ENCODE measurements at places on chromosomes 6 and 20. TPM values are rescaled to one million over a fixed set of nuclear protein-coding genes. Genes with fewer than 3 reads are reported as not detected.

- DNase-seq, result peak; percentile 28
Observed at GRCh38 chr6:5958921-5959320, 47.8 kb downstream of the NRN1 start.

DNA sequence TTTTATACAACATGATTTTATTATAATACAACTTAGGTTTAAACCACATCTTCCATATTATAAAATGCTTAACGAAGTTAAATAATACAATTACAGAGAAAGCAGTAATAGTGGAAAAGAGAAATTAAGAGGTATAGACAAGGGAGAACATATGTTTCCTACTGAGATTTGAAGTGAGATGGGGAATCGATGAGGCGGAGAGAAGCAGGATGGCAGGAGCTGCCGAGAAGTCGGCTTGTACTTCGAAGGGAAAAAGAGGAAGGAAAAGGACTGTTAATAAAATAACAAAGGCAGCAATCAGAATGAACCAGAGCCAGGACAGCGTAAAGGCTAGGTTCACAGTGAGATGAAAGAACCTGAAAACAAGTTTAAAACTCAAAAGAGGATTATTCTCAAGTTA lies 15.4 kb downstream of the FBXL4 start:
- DNase-seq, result peak; percentile 58

DNA sequence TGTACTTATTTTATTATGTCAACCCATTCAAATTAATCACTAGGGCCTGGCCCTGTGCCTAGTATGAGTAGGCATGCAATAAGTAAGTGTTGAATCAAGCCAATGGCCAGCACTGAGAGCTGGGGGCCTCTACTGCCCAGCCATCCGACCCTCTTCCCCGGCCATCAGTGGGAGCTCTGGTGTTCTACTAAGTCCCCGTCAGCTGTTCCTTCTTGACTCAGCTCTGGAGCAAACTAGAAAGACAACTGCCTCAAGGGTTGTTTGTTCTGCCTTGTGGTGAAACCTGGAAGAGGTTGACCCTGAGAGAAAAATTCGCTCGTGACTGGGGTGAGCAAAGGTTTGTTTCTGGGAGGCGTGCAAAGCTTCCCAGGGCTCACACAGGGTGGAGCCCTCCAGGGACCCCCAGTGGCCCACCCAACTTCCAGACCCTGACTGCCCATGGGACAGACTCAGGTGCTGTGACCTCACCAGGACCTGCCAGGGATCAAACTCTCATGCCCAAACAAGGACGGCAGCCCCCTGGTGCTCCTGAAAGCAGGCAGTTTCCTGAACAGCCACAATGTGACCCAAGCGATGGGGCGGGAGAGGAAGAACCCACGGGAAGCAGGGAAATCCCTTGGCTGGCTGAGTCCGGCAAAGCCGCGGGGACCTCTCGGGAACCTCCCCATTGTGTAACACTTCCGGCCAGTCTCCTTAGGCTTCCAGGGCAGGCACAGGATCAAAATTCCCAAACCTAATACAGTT lies 50.4 kb downstream of the BANF2 start:
- no peak for DNase-seq

- DNase-seq, result no peak
Observed at GRCh38 chr6:1758076-1758679, 148.5 kb downstream of the FOXC1 start.

DNA sequence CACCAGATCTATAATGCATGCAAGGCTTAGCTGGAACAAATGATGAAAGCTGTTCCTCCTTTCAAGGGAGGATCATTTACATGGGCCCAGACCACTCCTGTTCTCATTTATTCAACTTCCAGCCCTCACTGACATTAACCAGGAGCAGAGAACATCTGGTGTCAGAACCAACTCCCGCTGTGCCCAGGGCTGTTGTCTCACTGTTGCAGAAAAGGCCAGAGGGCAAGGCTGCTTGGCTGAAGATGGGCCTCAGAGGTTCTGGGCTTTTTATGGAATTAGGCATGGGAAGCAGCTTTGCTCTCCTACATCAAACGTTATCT lies 164.2 kb downstream of the GMPR start:
- DNase-seq, result no peak

VTA1 gene
- polyA plus RNA-seq, result 64.9 TPM

GRCh38 chr6:82364087-82365015 lies 734 bp downstream of the TPBG start:
- DNase-seq, result peak; percentile 46

COL20A1 gene
- 4.3 TPM for polyA plus RNA-seq

DNA sequence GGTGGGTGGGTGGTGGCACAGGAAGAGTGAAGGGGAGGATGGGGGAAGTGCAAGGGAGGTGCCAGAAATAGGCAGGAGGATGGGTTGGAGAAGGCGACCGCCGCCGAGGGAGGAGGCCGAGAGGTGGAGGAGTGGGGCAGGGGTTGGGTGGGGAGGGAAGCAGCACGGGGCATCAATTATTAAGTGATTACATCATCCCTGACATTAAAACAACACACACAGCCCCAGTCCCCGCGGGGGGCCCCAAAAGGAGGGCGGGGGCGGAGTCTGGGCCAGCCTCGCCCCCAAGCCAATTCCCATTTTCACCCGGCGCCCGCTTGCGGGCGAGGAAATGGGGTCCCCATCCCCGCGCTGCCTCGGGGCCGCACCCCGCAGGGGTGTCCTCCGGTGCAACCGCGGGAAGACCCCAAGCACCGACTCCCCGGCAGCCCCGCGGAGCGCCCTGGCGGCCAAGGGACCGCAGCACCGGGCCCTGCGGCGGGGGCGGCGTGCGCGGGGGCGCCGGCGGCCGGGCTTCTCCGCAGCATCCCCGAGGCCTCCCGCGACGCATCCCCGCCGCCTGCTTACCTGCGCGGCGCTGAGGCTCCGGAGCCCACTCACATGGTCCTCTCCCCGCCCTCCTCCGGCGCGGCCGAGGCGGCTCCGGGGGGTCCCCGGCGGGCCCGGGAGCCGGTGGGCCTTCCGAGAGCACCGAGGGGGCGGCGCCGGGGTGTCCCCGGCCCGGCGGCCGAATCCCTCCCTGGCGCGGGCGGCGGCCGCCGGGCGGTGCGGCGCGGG lies 663 bp downstream of the FYN start:
- DNase-seq, result peak; percentile 82
